ENCODE measurements at places on chromosomes 2 and 18. TPM values are rescaled to one million over a fixed set of nuclear protein-coding genes. Genes with fewer than 3 reads are reported as not detected.

FAM110C gene
- 21.1 TPM for total RNA-seq

LRP2 gene
- total RNA-seq, result not detected

SLC9A4 gene
- 0.85 TPM for total RNA-seq

FZD7 gene
- total RNA-seq, result 30.9 TPM

PLGLB1 gene
- 2.7 TPM for total RNA-seq

KATNAL2 gene
- total RNA-seq, result 9.4 TPM

C1QL2 gene
- total RNA-seq, result not detected

Measured in PC-9 (cell line).